Adipocyte (in vitro differentiated cells): ENCODE measurements at places on chromosomes 12 and 14.

GRCh38 chr12:76810671-76811419, 46.9 kb downstream of the ZDHHC17 start:
- no peak for DNase-seq

GRCh38 chr12:53214687-53215455, 7.8 kb upstream of the ITGB7 start:
- no peak for DNase-seq

DNA sequence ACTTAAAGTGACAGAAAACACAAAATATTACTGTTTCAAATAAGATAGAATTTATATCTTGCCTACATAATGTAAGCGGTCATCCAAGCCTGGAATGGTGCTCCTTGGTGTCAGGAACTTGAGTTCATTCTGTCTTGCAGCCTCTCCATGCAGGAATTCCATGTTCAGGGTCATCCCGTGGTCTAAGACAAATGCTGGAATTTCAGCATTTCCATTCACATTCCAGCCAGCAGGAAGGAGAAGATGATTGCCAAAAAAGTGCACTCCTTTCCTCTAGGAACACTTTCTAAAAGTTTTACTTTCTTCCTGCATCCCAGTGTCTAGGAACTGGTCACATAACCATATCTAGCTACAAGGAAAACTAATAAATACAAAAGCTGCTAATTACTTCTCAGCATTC, 106.3 kb downstream of the PTPRO start:
- DNase-seq: no peak

GRCh38 chr12:31819427-31819826, 90.6 kb upstream of the AMN1 start:
- DNase-seq: no peak

GRCh38 chr12:47591361-47591791, 114.5 kb downstream of the RPAP3 start:
- peak; percentile 65 for DNase-seq
